ENCODE measurements at places on chromosomes 16 and 17.
A peak's percentile ranks its signal among the peaks of the same experiment; 100 is the strongest.

DNA sequence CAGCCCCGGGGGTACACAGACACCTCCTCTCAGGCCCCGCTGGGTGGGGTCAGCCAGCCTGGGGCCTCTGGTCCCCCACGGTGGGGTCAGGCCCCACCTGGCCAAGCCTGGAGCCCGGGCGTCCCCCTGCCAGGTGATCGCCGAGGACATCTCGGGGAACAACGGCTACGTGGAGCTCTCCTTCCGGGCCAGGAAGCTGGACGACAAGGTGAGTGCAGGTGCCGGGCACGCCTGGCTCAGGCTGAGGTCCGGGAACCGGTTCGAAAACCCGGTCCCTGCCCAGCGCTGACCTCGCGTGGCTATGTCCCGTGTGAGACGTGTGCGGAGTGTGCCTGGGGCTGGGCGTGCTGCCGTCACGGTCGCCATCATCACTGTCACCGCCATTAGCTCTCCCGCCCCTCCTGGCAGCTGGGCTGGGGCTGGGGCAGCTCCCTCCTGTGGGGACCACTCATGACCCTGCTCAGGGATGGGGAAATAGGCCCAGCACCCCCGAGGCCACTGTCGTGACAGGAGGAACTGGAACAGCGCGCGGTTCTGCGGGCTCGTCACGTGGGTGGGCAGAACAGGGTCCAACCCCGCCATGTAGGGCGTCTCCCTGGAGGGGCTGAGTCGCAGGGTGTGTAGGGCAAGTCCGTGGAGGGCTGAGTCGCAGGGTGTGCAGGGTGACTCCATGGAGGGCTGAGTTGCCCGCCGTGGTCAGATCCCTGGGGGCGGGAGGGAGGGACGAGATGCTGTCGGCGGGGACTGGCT lies 8.5 kb downstream of the CPNE7 start:
- DNase-seq = no peak

DNA sequence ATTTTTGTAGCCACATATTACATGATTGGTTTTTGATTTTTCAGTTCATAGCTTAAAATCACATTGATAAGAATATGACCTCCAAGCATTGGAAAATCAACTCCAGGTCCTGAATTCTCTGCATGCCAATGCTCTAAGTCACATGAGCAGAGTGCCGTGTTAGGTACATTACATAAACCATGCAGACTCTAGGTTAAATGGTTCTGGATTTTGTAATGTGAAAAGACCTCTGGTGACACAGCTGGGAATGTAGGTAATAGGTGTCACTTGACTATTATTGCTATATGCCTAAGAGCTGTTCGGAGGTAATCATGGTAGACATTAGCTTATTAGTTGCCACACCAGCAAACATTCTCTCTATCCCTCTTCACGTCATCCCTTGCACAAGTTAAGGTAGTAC lies 231.1 kb upstream of the SALL1 start:
- DNase-seq = no peak

DNA sequence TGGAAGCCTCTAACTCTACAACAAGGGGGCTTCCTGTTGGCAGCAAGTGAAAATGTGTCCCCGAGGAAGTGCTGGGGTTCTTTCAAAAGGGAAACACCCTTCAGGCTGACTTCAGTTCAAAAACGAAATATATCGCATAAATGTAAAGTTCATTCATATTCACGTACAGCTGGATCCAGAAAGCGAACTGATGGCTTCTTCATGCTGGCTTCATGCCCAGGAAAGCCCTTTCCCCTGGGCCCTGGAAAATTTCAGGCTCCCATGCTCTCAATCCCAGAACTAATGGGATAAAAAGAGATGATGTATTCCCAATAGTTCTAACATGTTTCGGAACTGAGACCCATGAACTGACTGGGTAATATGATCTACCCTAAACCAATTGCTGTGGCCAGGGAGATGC lies 104.7 kb upstream of the CDH13 start:
- no peak for DNase-seq

DNA sequence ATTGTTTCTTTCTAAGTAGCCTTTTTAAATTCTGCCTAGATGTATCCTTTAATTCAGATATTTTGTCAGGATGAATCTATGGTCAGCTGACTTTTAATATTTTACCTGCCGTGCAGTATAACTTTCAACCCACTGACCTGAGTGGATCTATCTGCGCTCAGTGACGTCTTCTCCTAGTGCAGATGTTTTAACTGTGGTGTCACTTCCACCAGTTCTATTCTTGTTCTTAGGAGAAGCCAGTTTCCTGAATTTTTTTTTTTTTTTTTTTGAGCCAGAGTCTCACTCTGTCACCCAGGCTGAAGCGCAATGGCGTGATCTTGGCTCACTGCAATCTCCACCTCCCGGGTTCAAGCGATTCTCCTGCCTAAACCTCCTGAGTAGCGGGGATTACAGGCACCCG lies 5.0 kb upstream of the TM4SF5 start:
- DNase-seq = no peak

DNA sequence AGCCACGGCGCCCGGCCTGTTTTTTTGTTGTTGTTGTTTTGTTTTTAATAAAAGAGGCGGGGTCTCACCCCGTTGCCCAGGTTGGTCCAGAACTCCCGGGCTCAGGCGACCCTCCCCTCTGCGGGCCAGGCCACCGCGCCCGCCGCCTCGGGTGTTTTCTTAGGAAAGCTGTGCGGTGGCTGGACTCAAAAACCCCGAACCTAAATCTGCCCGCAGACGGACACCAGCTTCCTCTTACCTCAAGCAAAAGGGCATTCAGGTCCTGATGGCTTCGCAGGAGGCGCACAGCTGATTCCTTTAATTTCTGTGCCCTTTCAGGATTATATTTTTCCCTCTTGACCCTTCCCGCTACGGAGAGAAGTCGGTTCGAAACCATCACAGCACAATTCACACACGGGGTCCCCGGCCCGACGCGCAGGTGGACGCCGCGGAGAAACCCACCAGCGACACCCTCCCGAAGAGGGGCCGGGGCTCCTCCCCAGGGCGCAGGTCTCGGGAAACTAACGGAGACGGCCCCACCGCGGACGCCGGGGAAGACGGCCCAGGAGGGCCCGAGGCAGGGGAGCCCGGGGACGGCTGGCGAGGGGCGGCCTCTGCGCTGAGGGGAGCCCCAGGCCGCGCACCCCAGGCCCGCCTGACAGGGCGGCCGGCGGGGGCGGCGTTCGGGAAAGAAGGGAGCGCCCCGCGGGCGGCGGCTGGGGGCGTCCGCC lies 653 bp downstream of the FANCA start:
- peak; percentile 33 for DNase-seq

- DNase-seq = no peak
Observed at GRCh38 chr17:55642741-55643140, 79.9 kb downstream of the TMEM100 start.

- no peak for DNase-seq
Observed at GRCh38 chr17:72525225-72526015, 404.6 kb downstream of the SOX9 start.

DNA sequence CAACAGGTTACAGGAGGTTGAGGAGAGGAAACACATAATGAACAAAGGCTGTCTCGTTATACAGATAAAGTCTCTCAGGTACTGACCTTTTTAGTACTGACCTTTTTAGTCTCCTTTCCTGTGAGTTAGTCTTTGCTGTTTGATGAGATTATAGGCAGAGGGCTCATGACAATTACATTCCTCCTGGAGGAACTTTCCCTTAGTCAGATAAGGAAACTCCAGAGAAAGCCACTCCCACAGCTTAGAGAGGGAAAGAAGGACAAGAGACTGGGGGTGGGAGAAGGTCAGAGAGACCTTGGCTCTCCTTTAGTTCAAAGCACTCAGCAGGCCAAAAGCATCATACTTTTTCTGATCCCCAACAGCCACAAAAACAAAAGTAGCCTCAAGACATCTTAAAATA lies 15.3 kb upstream of the PSMD7 start:
- peak; percentile 45 for DNase-seq

- DNase-seq = no peak
Observed at GRCh38 chr17:28072936-28073533, 30.6 kb downstream of the NLK start.

DNA sequence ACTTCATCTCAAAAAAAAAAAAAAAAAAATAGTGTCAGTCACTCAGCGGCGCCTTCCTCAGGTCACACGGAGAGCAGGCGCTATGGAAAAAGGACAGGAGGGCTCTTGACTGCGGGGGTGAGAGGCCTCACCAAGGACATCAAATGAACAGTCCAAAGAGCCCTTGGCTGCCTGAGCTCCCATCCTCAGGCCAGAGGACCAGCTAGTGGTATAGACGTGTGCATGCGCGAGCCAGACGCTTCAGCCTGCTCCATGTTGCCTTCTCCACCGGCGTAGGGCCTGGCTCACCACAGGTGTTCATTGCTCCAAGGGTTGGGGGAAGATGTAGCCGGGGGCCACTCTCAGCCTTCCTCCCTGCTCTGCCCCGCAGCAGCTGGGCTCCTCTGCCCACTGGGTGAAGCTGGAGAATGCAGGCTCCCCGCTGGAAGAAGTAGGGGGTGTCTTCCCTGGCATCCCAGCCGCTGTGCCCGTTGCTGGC lies 65.8 kb upstream of the PLCG2 start:
- no peak for DNase-seq

DNA sequence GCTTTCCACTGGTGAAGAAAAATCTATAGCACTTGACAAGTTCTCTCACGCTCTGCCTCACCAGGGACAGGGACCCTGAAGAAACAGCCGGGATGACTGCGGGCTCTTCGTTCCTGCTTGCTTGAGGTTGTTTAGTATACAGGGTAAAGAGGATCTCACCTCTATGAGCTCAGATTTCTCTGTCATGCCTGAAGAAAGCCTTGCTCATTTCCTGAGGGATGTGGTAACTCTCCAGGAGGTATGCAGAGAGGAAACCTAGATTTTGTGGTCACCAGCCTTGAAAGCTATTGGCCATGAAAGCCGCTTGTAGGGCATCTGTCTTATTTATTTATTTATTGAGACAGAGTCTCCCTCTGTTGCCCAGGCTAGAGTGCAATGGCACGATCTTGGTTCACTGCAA lies 23.2 kb downstream of the USP43 start:
- DNase-seq = peak; percentile 70

DNA sequence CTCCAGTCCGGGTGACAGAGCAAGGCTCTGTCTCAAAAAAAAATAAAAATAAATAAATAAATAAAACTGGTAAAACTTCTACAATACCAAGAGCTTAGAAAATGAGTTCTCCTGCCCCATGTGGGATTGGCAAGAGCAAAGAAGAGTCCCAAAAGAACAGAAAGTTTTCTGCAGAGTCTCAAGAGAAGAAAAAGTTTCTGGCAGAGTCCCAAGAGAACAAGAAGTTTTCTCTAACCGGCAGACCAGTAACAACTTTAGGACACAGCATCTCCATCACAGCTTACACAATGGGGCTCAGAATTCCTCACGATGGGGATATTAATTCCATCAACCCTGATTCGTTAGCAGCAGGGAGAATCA lies 1.1 kb downstream of the SLC39A11 start:
- no peak for DNase-seq

DNA sequence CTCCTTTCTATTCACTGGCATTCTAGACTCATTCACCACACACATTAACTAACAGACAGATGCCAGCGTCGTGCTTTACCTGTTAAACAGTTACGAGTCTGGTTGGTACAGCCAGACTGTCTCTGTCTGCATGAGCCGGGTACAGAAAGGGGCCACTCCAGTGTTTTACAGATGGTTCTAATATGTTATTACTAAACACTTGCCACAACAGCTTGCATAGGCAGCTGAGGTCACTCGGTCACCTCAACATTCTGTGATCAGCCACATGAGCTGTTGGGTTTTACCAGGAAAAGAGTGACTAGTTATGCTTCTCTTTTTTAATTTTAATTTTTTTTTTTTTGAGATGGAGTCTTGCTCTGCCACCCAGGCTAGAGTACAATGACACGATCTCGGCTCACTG lies 25.2 kb downstream of the CD300A start:
- no peak for DNase-seq

- DNase-seq = no peak
Observed at GRCh38 chr17:19308398-19308797, 54.1 kb downstream of the B9D1 start.

GRCh38 chr17:82324566-82325285 lies 7.3 kb upstream of the CD7 start:
- no peak for DNase-seq

DNA sequence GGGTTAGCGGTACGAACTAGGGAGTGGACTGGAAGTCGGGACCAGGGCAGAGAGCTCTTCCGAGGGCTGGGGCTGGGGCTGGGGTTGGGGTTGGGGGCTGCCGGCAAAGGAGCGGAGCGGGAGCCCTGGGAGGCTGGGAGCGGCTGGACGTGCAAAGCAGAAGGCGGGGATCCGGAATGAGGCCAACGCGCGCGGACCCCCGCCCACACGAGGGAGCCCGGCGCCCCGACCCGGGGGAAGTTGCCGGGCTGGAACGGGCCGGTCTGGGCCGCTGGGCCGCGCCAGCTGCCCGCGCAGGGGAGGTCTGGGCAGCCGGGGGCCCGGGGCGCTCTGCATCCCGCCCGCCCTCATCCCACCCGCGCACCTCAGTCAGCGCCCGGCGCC lies 323 bp downstream of the ST3GAL2 start:
- DNase-seq = no peak
